ENCODE measurements at places on chromosomes 3 and 15.

DNA sequence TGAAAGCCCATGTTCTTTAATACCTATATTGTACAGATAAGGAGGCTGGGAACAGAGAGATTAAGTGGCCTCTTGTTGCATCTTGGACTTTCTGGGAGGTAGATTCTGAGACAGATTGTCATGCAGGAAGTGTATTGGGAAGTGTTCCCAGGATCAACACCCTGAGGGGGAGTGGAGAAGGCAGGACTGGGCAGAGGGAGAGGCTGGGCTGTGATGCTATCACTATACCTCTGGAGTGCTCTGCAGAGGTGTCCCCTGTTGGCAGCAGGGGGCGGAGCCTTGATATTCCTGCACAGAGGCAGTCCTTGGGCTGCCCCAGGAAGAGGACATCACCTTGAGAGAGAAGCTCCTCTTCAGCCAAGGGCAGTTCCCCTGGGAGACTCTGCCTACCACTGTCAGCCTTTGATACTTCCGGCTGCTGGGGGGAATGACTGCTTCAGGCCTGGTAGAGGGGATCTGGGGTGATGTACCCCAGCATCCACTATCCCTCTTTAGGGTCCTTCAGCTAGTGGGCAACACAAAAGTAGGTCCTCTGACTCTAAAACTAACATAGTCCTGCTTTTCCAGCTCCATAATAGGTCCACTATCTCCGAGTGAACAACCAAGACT, 97.4 kb upstream of the RNU6-1 start:
- no peak for DNase-seq

DNA sequence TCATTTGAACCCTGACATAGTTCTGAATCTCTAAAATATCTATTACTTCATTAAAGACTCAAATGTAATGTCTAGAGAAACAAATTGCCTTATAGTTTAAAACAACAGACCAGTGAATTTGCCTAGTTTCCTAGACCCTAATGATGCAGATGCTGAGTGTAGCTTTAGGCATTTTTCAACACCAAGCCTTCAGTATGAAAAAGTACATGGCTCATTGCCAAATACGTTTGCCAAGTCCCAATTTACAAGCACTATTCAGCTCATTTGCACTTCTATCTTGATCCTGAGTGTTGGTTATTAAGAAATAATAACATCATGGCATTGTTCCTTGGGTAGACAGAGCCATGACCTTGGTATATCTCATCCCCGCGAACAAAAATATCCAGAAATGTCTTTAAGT, 46.8 kb downstream of the EOMES start:
- no peak for DNase-seq

DNA sequence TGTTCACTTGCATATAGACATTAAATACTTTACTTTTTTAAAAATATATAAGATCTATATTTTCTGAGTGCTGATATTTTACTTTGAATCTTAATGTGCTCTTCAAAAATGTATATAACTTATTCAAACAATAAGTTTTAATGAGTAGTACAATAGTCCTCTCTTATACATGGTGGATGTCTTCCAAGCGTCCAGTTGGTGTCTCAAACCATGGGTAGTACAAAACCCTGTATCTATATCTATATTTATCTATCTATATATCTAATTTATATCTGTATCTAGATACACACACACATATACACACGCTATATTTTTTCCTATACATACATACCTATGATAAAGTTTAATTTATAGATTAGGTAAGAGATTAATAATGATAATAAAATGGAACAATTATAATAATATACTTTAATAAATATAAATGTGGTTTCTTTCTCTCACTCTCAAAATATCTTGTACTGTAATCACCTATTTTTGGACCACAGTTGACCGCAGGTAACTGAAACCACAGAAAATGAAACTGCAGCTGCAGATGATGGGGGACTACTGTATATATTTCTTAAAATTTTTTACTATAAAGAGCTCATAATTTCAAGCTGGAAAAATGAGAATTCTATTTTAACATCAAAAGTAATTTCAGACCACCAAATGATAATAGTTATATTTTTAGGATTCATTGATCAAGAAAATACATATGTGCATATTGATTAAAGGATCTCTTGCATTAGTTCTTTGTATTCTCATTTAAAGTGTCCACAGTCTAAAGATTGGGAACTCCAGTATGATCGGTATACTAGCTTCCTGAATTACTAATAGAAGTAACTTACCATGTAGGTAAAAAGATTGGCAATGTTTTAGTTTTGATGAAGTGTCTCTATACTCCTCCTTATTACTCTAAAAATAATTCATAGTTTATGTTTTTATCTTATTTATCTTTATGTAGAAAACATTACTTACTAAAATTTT, 215.1 kb upstream of the MLF1 start:
- DNase-seq, result no peak

GRCh38 chr3:55368366-55368765, 118.7 kb downstream of the WNT5A start:
- no peak for DNase-seq

GRCh38 chr3:101043687-101044078, 50.5 kb upstream of the ABI3BP start:
- DNase-seq, result no peak

DNA sequence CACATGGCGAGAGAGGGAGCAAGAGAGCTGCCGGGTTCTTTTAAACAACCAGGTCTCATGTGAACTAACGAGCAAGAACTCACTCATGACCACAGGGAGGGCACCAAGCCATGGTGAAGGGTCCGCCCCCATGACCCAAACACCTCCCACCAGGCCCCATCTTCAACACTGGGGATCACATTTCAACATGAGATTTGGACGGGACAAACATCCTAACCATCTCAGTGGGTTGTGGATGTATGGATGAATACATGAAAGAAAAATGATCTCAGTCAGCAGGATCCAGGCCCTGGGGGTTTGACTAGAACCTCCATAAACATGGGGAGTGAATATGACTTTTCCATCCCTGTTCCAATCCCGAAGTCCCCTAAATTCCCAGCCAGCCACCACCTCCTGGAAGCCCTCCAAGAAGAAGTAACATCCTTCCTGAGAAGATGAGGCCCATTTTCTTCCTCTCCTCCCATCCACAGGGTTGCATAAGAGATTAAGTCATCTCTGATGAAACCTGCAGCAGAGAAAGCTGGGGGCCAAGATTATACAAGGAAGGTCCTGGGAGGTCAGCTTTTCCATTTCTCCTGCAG, 9.5 kb downstream of the CAV3 start:
- peak; percentile 25 for DNase-seq

DNA sequence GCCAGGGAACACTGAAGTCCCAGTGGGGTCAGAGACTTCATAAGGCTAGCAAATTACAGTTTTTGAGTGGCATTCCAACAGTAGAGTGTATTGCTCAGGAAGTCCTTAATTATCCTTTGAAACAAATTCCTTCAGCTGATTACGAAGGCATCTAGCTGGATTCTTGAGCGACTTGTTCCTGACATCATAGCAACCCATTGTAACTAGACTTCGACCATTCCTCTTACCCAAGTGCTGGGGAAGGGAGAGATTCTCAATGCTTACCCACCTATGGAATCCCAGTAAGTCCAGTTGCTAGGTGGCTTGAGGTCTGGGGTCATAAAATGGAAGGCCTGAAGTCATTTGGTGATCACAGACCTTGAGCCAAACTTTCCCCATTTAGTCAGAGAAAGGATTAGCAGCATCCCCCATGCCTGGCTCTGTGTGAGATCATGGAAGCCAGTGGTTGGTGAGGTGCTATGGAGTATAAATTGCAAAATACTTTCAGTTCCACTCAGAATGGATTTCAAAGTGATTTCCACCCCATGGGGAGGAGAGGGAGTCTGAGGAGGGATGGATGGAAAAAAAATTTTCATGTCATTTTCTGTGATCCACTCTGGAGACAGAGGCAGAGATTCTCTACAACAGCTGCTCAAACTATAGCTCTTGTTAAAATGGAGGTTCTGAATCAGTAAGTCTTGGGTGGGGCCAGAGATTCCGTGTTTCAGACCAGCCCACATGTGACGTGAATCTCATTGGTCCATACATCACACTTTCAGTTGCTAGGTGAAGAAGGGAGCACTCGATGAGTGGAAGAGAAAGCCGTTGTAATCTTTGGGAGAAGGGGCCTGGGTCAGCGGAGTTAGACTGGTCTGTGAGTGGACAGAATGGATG, 45.7 kb downstream of the CD86 start:
- no peak for DNase-seq

DNA sequence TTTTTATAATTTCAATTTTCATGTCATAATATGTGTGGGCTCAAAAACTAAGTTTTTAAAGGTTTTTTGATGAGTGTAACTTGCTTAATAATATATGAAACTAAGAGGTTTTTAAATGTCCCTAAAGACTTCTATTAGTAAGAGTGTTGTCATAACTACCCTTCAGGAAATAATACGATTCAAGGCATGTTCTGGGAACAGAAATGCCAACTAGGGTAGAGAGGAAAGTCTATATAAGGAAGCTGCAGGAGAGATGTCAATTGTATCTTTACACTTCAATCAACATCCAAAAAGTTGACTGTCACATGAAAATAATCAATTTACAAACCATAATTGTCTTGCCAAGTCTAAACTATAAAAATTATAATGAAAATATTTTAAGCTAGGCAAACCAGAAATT, 76.3 kb downstream of the SMARCC1 start:
- no peak for DNase-seq

- no peak for DNase-seq
Observed at GRCh38 chr15:52689562-52689961, 10.4 kb upstream of the ATOSA start.

- DNase-seq, result no peak
Observed at GRCh38 chr3:108940568-108941263, 13.0 kb downstream of the GUCA1C start.

GRCh38 chr15:85973584-85974347, 105.9 kb upstream of the AGBL1 start:
- no peak for DNase-seq

DNA sequence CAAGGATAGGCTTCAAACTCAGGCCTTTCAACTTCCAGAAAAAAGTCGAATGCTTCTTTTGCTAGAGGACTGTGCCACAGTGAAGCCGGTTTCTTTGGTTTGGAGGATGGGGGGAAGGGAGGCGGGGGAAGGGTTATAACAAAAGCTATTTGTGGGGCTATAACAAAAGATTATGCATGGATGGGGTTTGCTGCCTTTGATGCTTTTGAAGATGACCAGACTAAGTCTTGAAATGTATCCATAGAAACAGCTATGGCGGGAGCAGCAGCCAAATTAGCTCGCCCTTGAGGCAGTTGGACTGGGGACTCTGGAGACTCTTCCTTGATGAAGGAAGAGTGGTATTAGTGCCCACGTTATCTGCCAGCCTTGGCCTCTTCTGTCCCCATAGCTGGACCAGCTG, 47.5 kb downstream of the SRGAP3 start:
- no peak for DNase-seq

DNA sequence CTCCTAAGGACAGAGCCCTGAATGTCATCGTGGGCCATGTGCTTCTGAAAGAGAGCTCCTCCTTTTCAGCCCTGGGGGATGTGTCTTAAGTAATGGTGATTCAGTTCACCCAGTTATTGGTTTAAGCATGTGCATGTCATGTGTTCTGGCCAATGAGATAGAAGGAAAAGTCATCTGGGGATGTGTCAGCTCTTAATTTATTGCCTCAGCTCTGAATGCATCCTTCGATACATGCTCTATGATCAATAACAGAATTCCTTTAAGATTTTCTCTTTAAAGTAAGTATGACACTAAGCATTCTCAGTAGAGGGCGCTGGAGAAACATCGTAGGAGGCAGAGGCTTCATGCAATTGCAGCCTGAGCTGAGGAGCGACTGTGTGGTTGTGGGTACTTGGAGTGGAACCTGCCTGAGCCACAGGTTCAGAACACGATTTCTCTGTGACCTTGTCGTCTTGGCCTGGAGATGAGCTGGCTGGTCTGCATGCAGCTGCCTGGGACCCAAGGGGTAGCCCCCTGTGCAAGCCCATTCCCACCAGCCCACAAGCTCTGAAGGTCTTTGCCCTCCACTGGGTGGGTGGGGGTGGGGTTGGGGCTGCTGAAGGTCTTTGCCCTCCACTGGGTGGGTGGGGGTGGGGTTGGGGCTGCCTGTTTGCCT, 69.5 kb downstream of the C3orf38 start:
- no peak for DNase-seq

GRCh38 chr3:37836589-37836988, 25.1 kb upstream of the CTDSPL start:
- DNase-seq, result no peak

- DNase-seq, result peak; percentile 81
Observed at GRCh38 chr3:72152551-72153476, 367.9 kb upstream of the PROK2 start.

DNA sequence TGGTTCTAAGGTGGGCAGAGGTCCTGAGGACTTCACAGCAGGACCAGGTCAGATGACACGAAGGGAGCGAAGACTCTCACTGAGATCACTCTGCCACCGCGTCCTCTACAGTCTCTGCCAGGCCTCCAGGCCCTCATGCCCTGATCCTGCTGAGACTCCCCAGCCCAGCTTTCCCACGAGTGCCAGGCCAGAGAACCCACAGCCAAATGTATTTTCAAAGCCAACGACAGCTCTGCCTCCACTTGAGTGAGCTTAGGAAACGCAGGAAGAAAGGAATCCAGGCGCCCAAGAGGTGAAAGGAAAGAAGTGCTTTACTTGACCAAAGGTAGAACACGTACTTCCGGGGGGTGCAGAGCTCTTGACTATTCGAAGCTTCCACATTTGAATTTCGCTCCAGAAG, 275.0 kb downstream of the XXYLT1 start:
- DNase-seq, result no peak

DNA sequence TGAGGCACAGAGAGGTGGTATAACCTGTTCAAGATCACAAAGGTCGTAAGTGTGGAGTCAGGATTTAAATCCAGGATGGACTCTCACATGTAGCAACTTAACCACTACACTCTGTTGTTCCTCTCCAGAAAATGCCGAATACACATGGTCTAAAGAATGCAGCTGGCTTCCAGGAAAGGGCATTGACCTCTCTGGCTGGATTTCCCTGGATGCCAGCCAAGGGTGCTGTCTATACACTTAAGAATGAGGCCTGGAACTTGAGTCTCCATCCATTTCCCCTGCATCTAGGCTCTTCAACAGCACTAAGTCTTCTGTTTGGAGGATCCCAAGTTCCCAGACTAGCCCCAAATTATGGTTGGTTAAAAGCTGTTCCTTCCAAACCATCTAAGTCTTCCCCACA, 60.5 kb downstream of the CERS3 start:
- peak; percentile 65 for DNase-seq

DNA sequence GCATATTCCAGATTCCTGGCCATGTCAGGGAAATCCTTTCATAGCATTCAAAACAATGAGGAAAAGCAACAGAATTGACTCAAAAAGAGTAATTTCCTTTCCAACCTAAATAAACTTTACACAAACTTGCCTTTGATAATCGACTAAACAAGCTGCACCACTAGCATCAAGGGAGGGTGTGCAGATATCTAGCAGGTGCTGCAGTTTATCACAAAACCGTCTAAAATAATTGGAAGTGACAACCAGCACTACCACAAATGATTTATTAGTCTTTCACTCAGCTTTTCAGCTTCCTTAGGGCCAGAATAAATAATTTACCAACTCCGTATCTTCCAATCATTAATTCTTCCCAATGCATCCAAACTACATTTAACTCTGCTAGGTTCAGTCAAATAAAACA, 71.7 kb downstream of the TBC1D5 start:
- DNase-seq, result no peak

DNA sequence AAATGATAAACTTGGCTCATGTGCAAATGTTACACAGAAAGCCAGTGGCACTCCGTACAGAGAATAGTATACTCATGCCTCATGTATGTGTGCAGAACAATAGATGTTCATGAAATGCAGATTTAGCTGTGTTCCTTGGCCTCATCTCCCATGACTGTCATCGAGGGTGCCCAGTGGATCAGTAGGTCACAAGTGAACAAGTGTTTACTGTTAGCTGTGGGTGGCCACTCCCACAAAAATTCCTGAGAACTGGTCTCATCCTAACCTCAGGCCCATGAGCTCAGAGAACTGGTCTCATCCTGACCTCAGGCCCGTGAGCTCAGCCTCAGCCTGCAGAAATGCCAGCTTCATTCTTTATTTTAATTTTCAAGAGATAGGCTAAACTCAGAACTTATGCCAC, 124.1 kb downstream of the GADL1 start:
- no peak for DNase-seq
